ENCODE measurements at places on chromosomes 5 and 9. TPM values are rescaled to one million over a fixed set of nuclear protein-coding genes. Genes with fewer than 3 reads are reported as not detected.
A peak's percentile ranks its signal among the peaks of the same experiment; 100 is the strongest.

The GABRB2 gene
- total RNA-seq: 2.5 TPM

The HTR1A gene
- not detected for total RNA-seq

- no peak overlapping the region for H3K27ac ChIP-seq
Observed at GRCh38 chr5:53667621-53668020, 107.2 kb downstream of the NDUFS4 start.

- H3K4me3 ChIP-seq: no peak overlapping the region
- H3K36me3 ChIP-seq: no peaks in the 10 kb centered on the region
- no peak for DNase-seq
- H3K27ac ChIP-seq: no peak overlapping the region
- no peaks in the 10 kb centered on the region for H3K4me1 ChIP-seq
Observed at GRCh38 chr5:84623019-84623418, 238.3 kb upstream of the EDIL3 start.

GRCh38 chr5:131545845-131546244, 89.2 kb downstream of the RAPGEF6 start:
- DNase-seq: no peak
- no peak overlapping the region for H3K27ac ChIP-seq
- no peaks in the 10 kb centered on the region for H3K4me1 ChIP-seq
- H3K27me3 ChIP-seq: no peaks in the 10 kb centered on the region
- H3K36me3 ChIP-seq: peaks cover 5% of the 10 kb centered on the region

DNA sequence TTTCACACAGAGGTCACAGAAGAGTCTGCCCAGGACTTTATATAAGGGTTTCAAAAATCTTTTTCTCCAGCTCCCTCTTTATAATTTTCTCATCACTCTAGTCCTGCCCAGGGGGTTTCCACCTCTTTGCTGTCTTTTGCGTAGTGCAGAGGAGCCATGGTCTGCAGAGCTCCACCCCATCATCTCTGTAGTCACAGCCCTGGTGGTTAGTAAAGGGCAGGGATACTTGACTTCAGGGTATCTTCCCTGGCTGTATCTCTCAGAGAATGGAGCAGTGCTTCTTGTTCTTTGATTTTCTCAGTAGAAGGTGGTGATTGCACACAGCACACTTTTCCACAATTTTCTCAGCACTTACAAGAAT, 900.6 kb upstream of the COX7C start:
- H3K27ac ChIP-seq: no peak overlapping the region
- H3K27me3 ChIP-seq: no peaks in the 10 kb centered on the region
- no peaks in the 10 kb centered on the region for H3K36me3 ChIP-seq
- H3K4me3 ChIP-seq: no peak overlapping the region
- DNase-seq: no peak
- H3K4me1 ChIP-seq: no peaks in the 10 kb centered on the region

- no peak overlapping the region for H3K27ac ChIP-seq
- H3K4me1 ChIP-seq: no peaks in the 10 kb centered on the region
- no peaks in the 10 kb centered on the region for H3K36me3 ChIP-seq
- H3K27me3 ChIP-seq: no peaks in the 10 kb centered on the region
- H3K4me3 ChIP-seq: no peak overlapping the region
Observed at GRCh38 chr5:158560170-158560569, 539.5 kb downstream of the EBF1 start.

GRCh38 chr5:125412561-125413495, 666.4 kb upstream of the ZNF608 start:
- no peaks in the 10 kb centered on the region for H3K27me3 ChIP-seq
- H3K36me3 ChIP-seq: no peaks in the 10 kb centered on the region
- peak overlapping the region; percentile 89 for H3K27ac ChIP-seq
- H3K4me3 ChIP-seq: peak overlapping the region; percentile 39
- H3K4me1 ChIP-seq: no peaks in the 10 kb centered on the region

Data from breast epithelium (tissue), 4 donors.